ENCODE measurements at places on chromosomes 1 and 21. TPM values are rescaled to one million over a fixed set of nuclear protein-coding genes. Genes with fewer than 3 reads are reported as not detected.

DNA sequence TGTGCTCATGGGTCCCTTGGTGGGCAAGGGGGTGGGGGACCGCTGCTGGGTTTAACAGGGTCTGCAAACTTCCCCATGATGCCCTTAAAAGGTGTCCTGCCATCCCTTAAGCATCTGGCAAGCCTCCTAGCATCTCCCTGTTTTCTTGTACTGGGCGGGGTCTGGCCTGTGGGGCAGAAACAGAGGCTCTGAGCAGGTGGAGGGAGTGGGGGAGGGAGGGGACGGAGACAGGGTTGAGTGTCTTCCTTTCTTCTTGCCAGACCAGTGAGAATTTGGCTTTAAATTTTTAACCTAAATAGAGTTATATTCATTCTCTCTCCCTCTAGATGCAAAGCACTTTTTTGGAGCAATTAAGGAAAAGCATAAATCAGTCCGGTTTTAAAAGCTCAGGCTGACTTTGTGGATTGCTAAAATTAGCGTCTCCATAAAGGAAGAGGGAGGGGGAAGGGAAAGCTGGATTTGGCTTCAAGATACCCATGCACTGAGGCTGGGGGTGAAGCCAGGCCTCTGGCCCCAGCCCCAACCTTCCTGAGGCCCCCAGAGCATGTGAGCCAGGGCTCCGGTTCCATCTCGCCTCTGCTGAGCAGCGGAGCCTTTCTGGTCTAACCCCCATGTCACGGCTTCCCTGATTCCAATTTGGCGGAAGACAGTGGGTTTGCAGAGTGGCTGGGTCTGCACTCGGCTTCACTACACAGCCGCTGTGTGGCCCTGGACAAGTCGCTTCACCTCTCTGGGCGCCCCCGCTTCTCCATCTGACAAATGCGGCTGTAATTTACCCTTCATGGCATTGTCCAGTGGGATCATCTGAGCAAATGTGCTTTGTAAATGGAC, 25.3 kb downstream of the IGSF21 start:
- peak; percentile 56 for DNase-seq

GRCh38 chr1:157270705-157271274, 132.6 kb upstream of the ETV3 start:
- DNase-seq = no peak

GRCh38 chr1:213423605-213424004, 372.6 kb downstream of the RPS6KC1 start:
- DNase-seq = no peak

DNA sequence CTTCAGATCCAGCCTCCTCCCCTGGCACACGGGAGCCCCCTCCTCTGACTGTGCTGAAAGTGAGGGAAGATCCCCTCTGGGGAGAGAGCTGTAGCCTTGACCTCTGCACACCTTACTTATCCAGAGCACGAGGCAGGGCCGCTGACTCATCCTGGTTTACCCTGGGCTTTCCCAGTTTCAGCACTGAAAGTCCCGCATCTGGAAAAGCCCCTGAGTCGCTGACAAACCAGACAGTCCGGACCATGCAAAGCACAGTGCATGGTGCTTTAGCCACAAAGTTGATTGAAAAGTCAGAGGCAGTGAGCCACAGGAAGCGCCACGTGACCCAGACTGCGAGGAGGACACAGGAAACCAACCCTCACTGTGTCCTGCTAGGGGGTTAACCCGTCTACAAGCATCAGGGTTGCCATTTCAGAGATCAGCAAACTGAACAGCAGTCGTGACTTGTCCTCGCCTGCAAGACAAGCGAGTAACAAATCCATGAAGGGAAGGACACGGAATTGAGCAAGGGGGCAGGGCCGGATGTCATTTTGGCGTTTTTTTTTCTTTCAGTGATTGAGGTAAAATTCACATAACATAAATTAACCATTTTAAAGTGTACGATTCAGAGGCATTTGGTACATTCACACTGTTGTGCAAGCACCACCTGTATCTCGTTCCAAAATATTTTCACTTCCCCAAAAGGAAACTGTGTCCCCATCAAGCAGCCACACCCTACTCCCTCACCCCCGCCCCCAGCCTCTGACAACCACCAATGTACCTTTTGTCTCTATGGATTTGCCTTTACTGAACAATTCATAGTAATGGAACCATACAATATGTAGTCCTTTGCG, 19.9 kb upstream of the IFNGR2 start:
- DNase-seq = peak; percentile 61

DNA sequence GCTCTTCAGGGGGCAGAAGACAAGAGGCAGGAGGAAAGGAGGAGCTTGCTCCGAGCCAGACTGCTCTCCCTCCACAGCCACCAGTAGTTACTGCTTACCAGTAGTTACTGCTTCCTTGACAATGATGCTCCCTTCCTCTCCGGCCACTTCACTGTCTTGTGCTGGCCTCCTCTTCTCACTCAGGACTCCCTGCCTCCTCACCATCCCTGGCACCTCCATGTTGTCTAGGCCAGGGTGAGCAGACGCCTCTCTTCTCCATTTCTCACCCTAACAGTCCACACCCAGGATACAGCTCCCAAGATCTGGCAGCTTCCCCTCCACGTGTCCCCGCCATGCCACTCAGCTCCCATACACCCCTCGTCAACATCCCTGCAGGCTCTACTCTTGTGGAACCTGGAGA, 82.4 kb upstream of the TLR5 start:
- DNase-seq = no peak

DNA sequence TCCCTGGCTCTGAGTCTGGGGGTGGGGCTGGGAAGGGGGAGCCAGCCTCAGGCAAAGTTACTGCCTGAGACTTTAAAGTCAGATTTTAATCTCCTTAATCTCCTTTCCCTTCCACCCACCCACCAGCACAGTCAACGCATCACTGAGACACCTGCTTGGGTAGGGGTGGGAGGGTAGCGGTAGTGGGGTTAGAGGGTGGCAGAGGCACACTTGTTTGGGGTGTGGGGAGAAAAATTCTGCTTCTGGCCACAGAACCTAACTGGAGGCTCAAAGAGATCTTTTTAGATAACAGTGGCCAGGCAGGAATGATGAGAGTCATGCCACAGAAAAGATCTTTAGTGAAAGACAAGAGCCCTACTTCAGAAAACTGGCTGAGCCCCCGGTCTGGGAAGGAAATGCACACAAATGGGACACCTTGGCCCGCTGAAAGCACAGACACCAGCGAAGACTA, 44.1 kb downstream of the CD247 start:
- DNase-seq = no peak

Gene RASSF5
- total RNA-seq = 25.3 TPM

Gene OR11L1
- total RNA-seq = 0.96 TPM

DNA sequence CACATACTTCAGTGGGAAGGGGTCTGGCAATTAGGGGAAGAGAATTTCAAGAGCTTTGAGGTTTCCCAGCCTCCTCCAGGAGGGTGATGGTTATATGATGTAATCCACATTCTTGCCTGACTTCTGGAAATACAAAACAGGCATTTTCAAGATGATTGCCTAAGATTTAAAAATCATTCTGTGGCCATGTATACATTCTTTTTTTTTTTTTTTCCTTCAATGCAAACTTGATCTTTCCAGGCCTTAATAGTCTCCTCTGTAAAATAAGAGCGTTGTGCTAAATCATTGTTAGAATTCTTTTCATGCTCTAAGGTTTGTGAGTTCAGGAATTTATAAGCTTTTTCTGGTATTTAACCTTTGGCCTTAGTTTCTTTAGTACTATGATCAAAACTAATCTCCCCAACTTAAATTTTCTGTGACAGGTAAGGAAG, 192.3 kb upstream of the HMCN1 start:
- peak; percentile 85 for DNase-seq

- DNase-seq = peak; percentile 46
Measured at GRCh38 chr1:223010582-223011504, 132.2 kb downstream of the TLR5 start.

DNA sequence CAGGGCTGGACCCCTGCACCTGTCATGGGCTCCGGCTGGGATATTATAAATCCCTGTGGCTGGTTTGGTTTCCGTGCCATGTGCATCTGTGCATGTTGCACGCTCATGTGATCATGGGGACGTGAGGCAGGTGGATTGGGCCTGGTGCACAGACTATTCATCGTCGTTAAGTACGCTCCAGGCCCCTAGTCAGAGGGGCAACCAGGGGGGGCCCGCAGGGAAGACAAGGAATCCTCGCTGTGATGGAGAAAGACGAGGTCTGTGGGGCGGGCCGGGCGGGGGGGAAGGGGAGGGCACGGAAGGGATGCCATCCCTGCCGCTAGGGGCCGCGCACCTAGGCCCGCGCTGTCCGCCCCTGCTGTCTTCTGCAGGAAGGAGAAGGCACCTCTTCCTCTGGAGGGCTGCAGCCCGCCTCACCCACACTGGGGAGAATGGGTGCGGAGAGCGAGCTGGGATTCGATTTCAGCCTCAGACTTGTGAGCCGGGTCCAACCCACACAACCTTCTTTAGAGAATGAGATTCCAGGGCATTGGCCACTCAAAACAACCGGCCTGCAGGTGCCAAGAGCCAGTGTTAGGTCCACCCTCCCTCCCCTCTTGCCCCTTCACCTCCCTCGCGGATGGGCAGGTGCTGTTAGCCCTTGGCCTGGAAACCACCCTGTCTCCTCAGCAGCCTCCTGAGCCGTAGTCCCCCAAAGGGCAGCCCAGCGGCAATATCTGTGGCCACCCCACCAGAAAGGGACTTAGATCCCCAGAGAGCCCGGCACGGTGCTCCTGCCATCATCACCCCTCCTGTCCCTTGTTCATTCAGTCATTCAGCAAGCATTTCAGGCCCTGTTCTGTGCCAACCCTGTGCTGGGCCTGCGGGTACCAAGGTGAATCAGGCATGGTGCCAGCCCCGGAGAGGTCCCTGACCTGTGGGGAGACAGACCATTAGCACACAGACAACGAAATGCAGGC, 950 bp upstream of the LRP8 start:
- no peak for DNase-seq

- DNase-seq = peak; percentile 47
Measured at GRCh38 chr1:189192741-189193520, 1284.7 kb downstream of the BRINP3 start.

Gene ADAMTSL4
- 23.4 TPM for total RNA-seq

Gene NBPF1
- total RNA-seq = 125 TPM

GRCh38 chr1:165344198-165344597, 12.3 kb downstream of the LMX1A start:
- no peak for DNase-seq

DNA sequence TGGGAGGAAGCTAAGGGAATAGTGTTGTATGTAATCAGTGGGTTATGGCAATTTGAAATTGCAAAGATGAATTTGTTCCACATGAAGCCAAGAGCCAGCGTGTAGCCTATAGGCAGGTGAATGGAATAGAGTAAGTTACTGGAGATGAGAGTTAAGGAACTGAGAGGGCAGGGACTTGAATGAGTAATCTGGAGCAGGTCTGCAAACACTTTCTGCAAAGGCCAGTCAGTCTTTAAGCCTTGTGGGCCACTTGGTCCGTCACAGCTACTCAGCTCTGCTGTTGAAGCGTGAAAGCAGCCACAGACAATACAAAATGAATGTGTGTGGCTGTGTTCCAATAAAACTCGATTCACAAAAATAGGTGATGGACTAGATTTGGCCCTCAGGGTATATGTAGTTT, 29.2 kb downstream of the SZT2 start:
- no peak for DNase-seq

- no peak for DNase-seq
Measured at GRCh38 chr1:11676386-11677103, 4.4 kb downstream of the MAD2L2 start.

DNA sequence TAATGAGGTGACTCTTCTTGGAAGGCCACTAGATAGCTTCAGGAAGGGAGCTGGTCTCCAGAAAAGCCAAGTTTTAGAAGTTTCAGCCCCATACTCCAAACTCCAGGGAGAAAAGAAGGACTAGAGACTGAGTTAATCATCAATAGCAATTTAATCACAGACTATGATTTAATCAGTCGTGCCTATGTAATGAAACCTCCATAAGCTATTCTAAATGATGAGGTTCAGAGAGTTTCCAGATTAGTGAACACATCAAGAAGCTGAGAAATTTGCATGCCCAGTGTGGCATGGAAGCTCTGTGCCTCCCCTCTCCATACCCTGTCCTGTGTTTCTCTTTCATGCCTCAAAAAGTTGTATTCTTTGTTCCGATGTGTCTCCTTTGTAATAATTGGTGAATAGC, 49.2 kb upstream of the CCDC190 start:
- no peak for DNase-seq

Gene PIK3R3
- 6.7 TPM for total RNA-seq

DNA sequence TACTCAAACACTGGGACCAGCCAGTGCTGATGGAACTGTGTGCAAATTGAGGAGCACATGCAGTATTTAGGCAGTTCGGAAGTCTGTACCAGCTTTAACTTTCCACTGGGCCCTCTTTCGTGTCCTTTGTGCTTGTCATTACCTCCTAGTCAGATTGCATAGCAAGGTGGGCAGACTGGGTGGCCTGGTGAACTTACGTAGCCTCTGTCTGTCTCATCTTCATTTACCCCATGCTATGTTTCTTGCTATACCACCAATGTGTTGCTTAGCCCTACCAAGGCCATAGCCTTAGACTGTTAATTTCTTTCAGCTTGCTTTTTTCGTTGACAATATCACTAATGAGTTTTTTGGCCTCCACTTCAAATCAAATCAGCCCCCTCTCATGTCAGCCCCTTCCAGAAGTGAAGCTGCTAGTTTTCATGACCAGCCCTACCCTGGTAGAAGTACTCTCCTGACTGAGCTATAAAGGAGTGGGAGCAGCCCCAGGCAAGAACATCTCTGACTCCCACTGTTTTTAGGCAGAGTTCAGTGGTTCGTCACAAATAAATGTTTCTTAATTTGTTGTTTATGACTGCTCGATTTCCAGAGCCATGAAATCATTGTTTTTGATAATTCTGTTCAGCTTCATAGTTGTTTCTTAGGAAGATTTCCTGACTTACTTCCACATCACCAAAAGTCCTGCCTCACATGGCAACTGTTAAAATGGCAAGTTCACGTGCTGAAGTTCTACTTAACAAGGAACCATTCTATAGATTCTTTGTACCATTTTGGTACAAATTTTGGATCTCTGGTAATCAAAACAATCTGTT, 19.3 kb downstream of the PRKACB start:
- no peak for DNase-seq

DNA sequence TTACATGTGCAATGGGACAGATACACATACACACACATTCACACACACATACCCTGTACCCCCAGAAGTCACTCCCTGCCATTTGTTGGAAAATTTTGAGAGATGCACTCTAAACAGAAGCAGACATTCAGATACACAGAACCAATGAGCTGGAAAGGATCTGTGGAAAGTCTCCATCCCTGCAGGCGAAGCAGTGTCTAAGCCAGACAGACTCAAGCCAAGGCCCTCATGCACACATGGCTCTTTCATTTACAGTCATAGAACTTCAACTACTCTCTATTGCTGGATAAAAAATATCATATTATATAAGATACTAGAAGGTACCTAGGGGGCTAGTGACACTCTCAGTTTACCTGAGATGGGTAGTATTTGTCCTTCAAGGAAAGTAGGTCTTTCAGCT, 7.3 kb upstream of the SEC16B start:
- no peak for DNase-seq
